ENCODE measurements at places on chromosomes 16 and 17.
A peak's percentile ranks its signal among the peaks of the same experiment; 100 is the strongest.

- DNase-seq: no peak
Observed at GRCh38 chr17:63075969-63076368, 109.9 kb downstream of the TANC2 start.

DNA sequence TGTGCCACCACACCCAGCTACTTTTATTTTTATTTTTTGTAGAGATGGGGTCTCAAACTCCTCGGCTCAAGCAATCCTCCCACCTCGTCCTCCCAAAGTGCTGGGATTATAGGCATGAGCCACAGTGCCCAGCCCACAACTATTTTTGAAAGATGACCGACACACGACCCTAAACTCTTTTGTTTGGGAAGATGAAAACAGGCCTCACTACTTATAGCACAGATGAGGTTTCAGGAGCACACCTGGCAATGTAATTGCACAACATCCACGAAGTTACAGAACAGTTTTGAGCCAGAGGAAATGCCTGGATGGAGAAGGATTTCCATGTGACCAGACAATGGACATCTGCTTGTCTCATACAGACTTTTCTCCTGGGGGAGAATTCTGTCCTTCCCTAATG is 43.4 kb upstream of the PRSS54 start:
- no peak for DNase-seq

DNA sequence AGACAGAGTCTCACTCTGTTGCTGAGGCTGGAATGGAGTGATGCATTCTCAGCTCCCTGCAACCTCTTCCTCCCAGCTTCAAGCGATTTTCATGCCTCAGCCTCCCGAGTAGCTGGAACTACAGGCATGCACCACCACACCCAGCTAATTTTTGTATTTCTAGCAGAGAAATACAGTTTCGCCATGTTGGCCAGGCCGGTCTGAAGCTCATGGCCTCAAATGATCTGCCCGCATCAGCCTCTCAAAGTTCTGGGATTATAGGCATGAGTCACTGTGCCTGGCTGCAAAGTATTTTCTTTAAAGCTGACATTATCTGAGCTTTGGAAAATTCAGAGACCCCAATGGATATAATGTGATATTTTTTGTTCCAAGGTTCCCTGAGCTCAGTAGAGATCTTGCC is 31.1 kb upstream of the SLC6A2 start:
- no peak for DNase-seq

GRCh38 chr17:45791935-45792334 is 7.8 kb downstream of the CRHR1 start:
- no peak for DNase-seq

GRCh38 chr16:495127-495748 is 32.3 kb upstream of the CAPN15 start:
- no peak for DNase-seq

DNA sequence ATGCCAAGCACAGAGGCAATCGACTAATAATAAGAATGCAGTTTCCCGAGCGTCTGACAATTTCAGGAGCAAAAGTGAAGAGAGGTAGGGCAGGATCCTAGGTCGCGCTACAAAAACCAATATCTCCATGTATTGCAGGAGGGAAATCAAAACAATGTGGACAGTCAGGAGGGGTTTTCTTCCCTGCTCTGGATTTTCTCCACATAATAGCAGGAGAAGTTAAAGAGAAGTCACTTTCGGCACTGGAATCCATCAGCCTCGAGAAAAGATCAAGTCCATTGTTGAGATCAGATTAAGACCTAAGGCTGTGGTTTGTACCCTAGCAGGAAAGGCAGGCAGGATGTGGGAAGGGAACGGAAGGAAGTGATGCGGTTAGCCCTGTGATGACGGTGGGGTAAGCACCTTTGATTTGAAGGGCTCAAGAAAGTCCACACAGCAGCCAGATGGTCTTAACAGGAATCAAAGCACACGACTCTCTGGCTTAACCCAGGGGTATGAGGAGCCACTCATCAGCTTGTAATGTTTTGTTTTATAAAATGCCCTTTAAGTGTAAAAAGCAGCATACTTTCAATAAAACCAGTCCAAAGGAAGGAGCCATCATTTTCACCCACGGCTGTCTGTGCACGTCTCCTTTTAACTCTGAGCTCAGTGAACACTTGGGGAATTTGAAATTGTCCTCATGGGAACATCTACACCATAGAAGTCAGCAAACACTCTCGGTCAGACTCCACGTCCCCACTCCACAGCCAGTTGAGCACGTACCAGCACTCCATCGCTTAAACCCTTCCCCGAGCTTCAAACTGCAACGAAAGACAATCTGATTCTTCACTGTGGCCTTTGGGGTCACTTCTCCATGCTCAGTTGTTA is 15.8 kb upstream of the AKTIP start:
- peak; percentile 81 for DNase-seq

DNA sequence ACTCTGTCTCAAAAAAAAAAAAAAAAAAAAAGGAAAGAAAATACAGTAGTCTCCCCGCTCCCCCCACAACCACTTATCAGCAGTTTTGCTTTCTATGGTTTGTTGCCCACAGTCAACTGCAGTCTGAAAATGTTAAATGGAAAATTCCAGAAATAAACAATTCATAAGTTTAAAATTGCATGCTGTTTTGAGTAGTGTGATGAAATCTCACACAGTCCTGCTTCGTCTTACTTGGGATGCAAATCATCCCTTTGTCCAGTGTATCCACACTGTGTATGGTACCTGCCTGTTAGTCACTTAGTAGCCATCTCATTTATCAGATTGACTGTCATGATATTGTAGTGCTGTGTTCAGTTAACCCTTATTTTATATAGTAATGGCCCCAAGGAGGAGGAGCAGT is 41.5 kb downstream of the NF1 start:
- DNase-seq: no peak

DNA sequence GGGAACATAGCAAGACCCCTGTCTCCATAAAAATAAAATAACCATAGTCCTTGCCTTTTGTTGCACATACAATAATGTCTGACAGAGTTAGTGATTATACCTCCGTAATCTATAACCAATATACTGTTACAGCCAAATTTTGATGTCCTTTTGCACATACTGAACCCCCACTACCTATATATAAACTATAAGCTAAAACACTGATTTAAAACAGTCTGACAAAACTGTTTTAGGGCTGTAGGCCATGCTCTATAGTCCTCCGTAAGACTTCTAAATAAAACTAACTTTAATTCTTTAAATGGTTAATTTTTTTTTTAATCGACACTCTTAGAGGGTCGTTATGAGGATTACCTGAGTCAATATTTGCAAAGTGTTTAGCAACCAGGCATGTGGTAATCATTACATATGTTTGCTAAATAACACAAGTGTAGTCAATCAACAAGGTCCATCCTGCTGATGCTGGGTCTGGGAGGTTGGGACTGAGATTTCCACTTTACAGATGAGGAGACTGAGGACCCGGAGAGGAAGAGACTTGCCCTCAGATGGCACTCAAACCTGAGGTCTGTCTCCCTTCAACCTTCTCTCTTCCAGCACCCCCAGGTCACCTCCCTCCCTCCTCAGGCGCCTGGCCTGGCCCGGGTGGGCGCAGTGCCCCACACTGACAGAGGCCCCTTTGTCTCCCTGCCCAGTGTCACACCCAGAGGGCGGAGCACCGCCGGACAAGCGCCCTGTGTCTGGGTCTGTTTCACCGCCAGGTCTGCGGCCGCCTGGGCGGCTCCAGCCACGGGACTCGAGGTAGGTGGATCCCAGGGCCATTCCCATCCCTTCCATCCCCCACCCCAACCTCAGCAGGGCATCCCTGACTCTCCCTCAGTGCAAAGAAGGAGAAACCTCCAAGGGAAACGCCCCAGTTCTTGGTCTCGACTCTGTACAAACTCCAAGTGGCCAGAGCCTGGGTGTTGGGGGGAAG is 10.3 kb downstream of the ZNF385C start:
- no peak for DNase-seq

DNA sequence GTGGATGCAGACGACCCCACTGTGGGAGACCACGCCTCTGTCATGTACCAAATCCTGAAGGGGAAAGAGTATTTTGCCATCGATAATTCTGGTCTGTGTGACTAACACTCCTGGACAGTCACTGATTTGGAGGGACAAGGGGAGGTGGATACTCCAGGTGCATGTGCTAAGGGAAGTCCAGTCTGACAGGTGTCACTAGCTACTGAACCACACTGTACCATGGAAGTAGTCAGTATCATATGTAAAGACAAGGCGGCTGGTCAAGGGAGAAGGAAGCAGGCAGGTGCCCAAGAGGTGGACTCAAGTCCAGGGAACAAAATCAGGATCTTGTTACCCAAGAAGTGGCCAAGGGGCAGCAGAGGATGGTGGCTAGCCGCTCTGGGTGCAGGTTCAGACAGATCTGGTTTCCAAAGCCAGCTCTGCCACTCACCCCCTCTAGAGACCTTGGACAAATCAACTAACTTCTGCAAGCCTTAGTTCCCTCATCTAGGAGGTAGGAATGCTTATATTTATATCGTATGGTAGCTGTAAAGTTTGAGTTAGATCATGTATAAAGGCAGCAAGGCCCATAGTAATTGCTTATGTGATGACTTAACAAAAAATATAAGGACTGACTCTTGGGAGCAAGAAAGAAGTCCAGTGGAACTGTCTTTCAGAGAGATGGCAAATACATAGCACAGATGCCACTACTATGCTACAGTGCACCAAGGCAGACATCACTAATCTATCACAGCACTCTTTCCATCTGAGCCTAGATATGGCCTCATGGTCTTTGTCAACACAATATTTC is 22.1 kb downstream of the CDH5 start:
- no peak for DNase-seq

DNA sequence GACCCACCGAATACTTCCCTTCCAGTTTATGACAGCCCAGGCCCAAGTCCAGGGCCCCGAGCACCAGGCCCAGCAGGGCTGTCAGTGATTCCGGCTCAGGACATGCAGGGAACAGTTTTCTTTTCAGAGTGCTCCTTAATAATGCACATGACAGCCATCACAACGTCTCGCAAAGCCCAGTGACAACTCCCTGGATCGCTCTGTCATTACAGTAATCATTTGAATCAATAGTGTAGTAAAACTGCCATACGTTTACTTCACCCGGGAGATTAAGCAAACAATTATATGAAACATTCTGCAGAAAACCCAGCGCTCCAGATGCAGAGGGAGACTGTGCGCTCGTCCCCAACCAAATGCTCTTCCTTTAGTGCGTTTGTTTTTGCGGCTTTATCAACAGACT is 162.6 kb upstream of the CDH13 start:
- no peak for DNase-seq

DNA sequence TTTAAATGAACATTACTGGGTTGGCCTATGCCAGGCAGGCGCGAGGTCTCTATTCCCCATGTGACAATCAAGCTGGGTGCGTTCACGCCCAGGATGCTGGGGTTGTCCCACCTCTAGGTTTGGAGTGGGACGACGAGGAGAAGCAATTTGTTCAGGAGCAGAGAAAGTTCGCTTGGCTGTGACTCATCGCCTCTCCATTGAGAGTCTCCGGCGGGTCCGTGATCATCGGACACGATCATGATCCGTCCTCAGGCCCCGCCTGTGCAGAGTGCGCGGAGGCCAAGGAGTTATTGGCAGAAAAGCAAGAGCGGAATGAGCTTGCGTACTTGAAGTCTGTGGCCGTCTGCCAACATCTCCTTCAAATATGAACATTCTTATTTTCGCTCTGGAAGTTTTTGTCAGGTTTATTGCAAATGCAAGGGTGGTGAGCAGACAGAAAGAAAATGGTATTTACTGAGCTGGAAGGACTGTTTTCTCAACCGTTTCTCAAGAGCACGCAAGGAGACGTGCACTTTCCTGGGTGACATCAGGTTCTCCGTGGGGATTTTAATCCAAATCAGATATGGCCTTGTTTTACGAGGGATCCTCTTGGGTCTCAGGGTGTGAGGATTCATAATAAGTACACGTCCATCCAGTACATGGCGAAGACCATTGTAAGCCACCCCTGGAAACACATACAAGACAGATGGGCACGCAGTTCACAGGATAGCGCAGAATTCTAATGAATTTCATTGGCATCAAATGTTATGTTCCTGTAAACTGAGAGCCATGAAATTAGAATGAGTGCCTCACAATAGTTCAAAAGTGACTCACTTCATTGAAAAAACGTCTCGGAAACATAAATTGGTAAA is 70.1 kb upstream of the CREBBP start:
- no peak for DNase-seq

GRCh38 chr17:80839970-80840369 is 151.7 kb upstream of the CHMP6 start:
- no peak for DNase-seq

DNA sequence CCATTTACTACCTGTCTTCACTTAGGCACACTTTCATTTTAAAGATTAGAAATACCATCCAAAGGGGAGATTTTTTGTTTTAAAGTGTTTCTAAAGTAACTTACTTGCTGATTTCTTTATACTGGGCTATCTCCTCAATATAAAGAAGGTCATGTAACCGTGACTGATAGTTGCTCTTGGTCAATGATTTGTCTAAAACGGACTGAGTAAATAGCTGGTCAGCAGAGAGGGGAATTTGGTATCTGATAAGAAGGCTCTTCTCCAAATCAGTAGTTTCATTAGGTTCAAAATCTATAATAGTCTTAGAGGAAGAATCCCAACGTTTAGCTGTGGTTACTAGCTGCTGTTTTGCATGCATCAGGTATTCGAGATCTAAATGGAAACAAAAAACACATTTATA is 66.4 kb downstream of the HELZ start:
- DNase-seq: no peak

DNA sequence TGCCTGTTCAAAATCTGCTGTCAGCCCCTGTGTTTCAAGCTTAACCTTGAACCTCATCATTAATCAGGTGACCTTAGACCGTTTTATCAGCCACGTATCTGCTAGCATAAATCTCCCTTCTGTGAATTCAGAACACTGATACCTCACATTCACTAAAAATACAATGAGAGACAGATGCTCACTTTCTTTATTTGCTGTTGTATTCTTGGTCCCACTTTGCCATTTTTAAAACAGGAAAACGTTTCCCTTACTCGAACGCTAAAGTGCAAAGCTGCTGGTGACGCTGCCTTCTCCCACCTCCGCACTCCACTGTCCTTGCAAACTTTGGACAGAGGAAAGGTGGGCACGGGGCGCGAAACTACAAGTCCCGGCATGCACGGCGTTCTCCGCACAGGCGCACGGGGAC is 220 bp upstream of the ARHGAP44 start:
- DNase-seq: no peak

DNA sequence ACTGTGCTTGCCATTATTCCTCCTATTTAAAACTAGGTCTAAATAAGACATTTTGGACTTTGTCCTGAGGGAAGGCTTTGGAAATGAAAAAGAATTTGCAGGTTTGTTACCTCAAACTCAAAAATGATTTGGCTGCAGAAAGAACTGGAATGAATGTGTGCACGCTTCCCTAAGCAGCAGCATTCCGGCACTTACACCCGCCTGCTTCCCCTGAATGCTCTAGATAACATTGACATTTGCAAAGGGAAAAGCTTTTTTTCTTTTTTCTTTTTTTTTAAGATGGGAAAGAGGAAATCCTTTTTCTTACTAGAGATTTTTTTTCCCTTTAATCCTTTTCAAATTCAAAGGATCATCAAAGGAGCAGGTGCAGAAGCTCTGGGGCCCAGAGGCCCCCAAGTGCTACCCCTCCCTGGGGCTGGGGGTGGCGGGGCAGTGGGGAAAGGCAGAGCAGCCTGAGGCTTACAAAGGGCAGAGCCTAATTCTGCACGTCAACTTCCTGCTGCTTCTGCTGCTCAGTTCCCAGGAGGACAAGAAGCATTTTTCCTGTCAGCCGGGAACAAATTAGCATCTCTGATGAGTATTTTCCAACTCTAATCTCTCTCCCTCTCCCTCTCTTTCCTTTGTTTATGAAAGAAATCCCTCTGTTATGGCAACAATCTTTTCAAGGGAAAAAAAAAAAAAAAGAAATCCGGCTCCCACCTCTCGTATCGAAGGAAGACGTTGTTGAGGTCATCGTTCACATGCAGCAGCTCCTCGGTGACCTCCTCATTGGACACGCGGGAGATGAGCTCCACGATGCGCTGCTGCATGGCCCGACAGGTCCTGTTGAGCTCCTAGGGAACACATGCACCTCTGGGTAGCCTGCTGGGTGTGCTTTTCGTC is 32.1 kb upstream of the SREBF1 start:
- no peak for DNase-seq
